Stromal cell of bone marrow (primary cell): ENCODE measurements at places on chromosomes 7 and 10.

DNA sequence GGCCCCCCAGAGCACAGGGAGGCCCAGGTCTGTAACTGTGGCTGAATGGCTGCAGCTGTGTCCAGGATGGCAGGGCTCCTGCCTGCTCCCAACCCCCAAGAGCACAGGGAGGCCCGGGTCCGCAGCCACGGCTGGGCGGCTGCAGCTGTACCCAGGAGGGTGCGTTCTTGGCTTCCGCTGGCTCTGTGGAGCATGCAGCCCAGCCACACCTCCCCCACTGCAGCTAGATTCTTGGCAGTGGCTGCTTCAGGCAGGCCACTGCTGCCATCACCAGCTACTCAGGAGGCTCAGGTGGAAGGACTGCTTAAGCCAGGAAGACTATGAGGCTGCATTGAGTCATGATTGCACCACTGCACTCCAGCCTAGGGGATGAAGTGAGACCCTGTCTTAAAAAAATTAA, 27.9 kb downstream of the C7orf25 start:
- DNase-seq = no peak

DNA sequence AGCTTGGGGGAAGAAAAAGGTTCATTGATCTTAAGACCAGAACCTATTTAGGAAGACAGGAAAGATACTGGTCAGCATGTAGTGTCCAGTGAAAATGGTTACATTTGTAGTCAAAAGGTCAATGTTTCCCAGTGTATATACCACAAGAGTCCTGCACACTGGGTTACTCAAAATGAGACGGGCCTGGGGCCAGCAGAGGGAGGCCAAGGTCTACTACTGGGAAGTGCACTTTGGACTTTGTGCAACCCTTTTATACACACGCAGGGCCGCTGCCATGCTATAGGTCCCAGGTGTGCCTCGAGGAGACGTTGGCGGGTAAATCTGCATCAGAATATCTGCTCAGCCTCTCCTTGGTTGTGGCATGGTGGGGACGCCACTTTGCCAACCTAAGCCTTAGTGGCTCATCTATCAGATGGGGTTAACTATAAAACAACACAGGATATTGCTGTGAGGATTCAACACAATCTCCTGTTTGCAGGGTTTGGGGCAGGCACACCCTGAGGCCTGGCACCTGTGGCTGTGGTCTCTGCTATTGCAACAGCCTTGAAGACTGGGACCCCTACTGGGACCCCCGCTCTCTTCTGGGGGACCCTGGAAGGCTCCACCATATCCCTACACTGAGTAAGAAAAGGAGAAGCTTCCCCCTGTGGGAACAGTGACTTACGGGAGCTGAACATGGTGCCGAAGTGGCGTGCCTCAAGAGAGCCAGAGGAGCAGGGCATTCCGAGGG, 19.7 kb downstream of the CLRN3 start:
- DNase-seq = no peak

- no peak for DNase-seq
These were observed 53.9 kb upstream of the ARL4A start for GRCh38 chr7:12633582-12633981.

DNA sequence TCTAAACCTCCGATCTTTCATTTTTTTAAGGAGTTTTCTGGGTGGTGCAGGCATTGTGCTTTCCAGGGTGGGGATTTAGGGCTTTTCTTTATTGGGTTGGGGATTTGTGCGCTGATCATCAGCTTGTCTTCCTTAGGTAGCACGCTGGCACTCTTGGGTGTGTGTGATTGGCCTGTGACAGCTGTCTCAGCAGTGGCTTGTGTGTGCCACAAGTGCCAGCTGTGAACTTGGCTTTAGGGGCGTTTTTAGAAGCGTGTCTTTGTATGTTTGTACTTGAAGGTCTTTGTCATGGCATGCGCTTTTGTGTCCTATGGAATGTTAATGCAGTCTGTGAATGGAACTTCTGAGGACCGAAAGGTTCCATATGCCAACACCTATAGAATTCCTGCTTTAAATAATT, 788 bp downstream of the AKAP9 start:
- no peak for DNase-seq

- no peak for DNase-seq
These were observed 187.5 kb downstream of the GRID1 start for GRCh38 chr10:86179153-86179524.

GRCh38 chr10:110344622-110345021, 39.9 kb upstream of the SMNDC1 start:
- DNase-seq = no peak

DNA sequence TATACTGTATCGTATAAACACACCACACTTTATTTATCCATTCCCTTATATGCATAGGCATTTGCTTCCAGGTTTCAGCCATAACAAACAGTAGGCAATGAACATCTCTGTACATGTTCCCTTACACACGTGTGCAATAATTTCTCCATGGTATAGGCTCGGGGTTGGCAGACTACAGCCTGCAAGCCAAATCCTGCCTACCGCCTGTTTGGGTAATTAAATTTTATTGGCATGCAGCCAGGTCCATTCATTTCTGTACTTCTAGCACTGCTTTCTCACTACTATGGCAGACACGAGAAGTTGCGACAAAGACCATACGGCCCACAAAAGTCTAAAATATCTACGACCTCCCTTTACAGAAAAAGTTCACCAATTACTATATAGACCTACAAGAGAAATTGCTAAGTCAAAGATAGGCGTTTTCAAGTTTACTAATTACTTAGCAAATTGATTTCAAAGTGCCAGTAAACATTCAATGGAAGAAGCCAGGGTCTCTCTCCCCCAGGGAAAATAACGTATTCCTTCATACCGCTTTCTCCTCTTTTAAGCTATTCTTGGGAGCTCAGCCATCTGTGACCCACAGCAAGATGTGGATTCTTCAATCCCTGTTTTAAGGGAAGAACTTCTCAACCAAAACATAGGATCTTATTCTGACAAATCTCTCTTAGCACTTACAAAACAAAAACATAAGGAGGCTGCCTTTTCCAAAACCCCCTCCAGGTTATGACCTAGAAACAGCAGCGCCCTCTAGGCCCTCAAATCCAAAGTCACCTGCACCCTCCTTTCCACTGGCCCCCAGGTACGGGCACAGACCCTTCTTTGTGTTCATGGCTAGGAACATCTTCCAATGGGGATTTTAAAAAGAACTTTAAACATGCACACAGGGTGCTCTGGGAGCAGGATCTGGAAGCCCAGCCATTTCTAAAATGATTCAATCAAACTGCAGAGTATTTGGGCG, 100.5 kb downstream of the FGFR2 start:
- no peak for DNase-seq

DNA sequence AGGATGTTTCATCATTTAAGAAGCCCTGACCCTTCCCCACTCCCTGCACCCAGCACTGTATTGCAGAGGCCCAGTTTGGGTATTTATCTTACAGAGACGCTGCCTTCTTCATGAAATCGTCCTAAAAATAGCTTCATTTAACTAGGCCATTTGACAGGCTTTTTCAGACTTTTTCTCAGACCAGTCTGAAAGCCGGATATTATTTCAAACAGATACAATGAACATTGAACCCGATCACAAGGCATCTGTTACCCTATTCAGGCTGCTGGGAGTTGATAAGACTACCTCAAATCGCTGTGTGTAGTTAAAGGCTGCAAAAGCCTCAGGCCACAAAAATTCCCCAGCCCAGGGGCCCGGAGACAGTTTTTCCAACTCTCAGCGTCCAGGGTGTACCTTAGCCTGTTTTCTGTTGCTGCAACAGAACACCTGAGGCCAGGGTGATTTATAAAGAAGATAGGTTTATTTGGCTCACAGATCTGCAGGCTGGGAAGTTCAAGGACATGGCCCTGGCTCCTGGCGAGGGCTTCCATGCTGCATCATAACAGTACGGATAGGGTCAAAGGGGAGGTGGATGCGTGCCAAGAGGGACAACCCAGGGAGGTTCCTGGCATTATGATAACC, 130.7 kb upstream of the SH2B2 start:
- DNase-seq = no peak

- no peak for DNase-seq
These were observed 160.0 kb upstream of the PCDH15 start for GRCh38 chr10:54961040-54961439.

DNA sequence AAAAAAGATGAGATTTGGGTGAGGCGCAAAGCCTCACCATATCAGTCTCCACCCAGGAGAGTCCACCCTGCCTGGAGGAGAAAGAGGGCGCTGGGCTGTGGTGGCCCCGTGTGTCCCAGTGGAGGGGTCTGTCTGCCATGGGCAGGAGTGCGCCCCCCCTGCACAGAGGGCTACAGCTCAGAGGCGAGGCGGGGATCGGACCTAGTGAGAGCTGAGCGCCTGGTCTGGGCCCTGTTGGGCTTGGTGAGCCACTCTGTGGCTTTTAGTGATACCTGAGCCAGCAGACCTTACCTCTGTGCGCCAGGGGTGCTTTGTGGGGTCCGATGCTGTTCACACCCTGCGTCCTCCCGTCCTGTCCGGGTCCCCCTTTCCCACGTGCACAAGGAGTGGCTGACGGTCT, 25.9 kb upstream of the GNA12 start:
- DNase-seq = no peak
